Osteoblast (primary cell): ENCODE measurements at places on chromosomes 2 and 18. TPM values are rescaled to one million over a fixed set of nuclear protein-coding genes. Genes with fewer than 3 reads are reported as not detected.

Gene CFAP65
- total RNA-seq = not detected in 2 replicates

Gene IL18RAP
- not detected in 2 replicates for total RNA-seq

Gene GRHL1
- 0.29 and 0.36 TPM in 2 replicates for total RNA-seq

Gene MRPS9
- 17.7 and 18.9 TPM in 2 replicates for total RNA-seq

Gene NCKAP5
- total RNA-seq = 1.8 TPM in 2 replicates

Gene CHRNA1
- not detected in 2 replicates for total RNA-seq

Gene TBR1
- under 0.01 TPM in 1 of 2 replicates, not detected in the other for total RNA-seq

Gene HS6ST1
- 16.5 and 18.8 TPM in 2 replicates for total RNA-seq

Gene SERPINB10
- 0.29 TPM in 1 of 2 replicates, not detected in the other for total RNA-seq

Gene PRADC1
- total RNA-seq = 11.2 and 15.9 TPM in 2 replicates

Gene AGAP1
- total RNA-seq = 18.5 and 19.7 TPM in 2 replicates

Gene SPEG
- 24.2 and 26.4 TPM in 2 replicates for total RNA-seq

Gene ROCK1
- total RNA-seq = 42.7 and 56.0 TPM in 2 replicates

Gene EPHA4
- total RNA-seq = 12.7 and 15.9 TPM in 2 replicates

Gene SPHKAP
- total RNA-seq = not detected in 2 replicates

Gene ACADL
- total RNA-seq = not detected in 2 replicates

Gene RFTN2
- 14.5 and 18.6 TPM in 2 replicates for total RNA-seq

Gene GALR1
- not detected in 2 replicates for total RNA-seq
